Umbilical cord (tissue), 2 donors: ENCODE measurements at places on chromosomes 4 and X.

GRCh38 chr4:4871573-4872313, 12.3 kb downstream of the MSX1 start:
- DNase-seq = peak; percentile 41

DNA sequence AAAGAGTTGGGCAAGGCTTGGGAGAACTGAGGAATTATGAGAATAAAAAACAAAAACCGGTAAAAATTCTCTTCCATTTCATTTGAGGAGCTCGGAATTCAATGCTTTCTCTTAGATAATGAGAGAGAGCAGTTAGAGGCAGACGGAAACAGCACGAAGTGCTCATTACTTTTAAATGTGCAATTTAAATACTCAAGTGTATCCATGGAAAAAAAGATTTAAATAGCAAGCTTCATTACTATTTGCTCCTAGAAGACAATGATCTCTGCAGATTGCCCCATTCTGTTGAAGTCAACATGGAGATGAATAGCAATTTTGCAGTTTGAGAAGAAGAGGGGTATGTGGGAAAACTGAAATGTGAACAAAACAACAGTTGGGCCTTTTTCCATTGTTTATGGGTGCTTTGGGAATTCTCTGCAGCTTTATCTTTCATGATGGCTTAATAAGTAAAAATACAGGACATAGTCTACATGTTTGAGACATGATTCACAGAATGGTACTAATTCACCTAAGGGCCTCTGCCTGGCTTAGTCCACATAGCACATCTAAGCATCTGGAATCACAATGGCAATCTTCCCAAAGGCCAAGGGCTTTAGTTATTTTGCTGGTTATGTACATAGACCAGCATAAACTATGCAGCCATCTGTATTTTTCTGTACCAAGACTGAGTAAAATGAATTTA, 512.7 kb upstream of the FAT1 start:
- peak; percentile 61 for DNase-seq

GRCh38 chr4:113919611-113920010, 59.8 kb downstream of the ARSJ start:
- DNase-seq = no peak

DNA sequence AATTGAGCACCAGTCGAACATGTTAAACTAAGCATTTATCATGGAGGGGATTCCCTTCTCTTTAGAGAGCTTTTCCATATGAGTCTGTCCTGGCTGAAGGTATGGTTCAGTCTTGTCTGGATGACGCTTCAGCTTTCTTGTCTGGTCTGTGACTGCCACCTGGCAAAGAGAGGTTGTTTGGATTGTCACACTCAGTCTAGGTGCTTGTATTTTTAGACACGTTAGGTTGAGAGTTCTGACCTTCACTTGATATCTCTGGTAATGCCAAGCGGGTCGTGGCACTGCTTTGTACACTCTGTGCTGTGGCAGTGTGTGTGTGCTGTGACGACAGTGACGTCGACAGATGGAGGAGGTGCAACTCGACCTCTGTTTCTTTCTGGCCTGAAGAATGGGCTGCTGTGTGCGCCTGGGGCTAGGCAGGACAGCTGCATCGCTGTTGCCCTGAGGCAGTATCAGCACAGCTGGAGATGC, 12.6 kb downstream of the NOCT start:
- DNase-seq = no peak

GRCh38 chrX:148763896-148764295, 263.5 kb downstream of the AFF2 start:
- DNase-seq = no peak

GRCh38 chrX:28586981-28587551, at the start of gene IL1RAPL1:
IL1RAPL1 (plus strand) TSS chrX:28587446.
- peak; percentile 76 for DNase-seq

- DNase-seq = no peak
These were observed 84.2 kb upstream of the WDFY3 start for GRCh38 chr4:85050736-85051135.

DNA sequence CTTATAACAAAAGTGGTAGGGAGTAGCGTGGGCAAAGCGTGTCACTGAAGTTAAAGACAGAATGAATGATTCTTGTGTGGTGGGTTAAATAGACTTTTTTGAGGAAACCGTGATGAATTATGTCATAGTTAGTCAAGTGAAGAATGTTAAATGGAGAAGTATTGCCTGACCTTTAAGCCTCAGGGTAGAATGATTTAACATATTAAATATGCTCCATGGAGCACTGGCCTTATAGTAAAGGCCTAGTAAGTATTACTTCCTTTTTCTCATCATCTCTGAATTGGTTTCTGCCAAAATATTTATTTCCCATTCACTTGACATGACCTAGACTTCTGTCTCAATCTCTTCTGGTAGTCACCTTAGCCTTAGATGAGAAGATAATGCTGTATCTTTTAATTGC, 23.7 kb downstream of the MAGEB1 start:
- no peak for DNase-seq

DNA sequence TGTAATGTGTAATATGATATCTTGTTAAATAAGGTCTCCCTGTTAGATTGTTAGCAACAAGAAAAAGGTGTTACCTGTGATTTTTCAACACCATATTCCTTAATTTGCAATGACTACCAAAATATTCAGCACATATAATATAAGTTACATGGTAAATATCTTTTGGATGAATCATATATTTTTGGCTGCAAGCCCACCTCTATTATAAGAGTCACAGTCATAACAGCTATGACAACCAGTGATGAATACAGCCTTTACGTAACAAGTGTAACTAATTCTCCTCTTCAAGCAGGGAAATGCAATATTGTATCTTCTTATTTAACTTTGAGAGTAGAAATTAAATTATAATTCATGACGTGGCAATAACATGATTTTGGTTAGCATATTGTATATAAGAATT, 187.0 kb downstream of the NLGN4X start:
- DNase-seq = no peak

GRCh38 chrX:53319614-53320542, 38.5 kb upstream of the IQSEC2 start:
- peak; percentile 1 for DNase-seq

DNA sequence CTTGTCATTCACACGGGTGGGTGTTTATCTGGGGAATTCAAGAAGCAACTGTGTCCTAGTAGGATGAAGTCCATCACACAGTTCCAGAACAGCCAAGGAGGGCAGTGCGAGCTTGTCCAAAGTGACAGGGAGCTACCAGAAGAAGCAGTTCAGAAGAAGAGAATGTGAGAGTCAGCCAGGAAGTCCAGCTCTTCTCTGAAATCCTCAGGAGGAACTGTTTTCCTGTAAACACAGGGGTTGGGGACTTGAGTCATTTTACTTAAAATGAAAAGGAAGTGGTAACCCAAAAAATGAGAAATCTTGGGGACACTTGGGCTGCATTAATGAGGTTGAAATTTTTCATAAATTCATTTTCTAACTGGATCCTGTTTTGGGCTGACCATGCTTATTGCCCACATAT, 8.2 kb upstream of the TLR10 start:
- no peak for DNase-seq

GRCh38 chr4:82560853-82561785, 669 bp downstream of the TMEM150C start:
- no peak for DNase-seq
